SK-N-SH treated with all-trans-retinoic acid at 6 μM for 48 hours (cell line): ENCODE measurements at places on chromosomes 6 and 20.
A peak's percentile ranks its signal among the peaks of the same experiment; 100 is the strongest.

DNA sequence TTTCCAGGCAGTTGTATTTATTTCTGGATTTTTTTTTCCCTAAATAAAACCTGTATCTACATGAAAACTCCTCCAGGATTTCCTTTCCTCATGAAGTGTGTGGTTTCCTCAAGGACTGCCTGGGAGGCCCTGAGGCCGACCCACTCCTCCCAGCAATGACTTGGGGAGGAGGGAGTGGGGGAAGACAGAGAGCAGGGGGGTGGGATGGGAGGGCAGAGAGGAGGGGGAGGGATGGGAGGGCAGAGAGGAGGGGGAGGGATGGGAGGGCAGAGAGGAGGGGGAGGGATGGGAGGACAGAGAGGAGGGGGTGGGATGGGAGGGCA, 161.8 kb upstream of the AGPAT4 start:
- no peak for ATAC-seq

GRCh38 chr6:25447570-25447929, 168.4 kb downstream of the CARMIL1 start:
- ATAC-seq = no peak

- peak; percentile 81 for ATAC-seq
Observed at GRCh38 chr6:45116714-45117410, 211.3 kb upstream of the RUNX2 start.

DNA sequence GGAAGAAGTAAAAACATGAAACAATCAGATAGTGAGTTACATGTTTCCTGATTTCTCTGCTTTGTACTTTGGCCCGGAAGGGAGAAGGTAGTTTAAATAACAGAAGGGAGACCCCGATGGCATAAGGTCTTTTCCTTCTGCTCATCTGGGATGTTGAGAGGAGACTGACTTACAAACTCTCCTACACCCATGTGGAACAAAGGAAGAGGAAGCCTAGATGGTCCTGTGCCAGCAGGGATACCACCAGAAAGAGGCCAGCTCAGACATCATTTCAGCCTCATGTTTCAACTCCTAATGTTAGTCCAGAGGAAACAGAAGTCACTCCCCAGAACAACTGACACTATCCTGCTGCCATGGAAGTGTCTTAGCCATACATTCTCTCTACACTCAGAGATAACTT, 250.7 kb upstream of the NOX3 start:
- no peak for ATAC-seq
